Esophagus squamous epithelium (tissue), 5 donors: ENCODE measurements at places on chromosomes 7 and 10.

DNA sequence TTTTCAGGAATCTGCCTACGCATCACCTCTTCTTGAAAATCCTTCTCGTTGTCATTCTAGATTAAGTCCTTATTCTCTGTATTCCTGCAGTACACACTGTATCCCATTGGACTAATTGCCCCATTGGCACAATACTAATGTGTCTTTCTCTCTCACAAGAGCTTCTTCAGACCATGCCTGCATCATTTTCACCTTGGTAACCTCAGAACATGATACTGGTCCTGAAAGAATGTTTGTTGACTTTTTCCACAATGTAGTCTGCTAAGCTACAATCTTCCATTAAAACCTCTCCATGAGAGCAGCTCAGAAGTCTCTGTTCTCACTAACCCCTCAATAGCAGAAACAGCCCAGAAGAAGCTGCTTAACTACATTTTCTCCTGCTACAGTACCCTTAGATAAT lies 270.7 kb downstream of the PCDH15 start:
- no peak for DNase-seq

DNA sequence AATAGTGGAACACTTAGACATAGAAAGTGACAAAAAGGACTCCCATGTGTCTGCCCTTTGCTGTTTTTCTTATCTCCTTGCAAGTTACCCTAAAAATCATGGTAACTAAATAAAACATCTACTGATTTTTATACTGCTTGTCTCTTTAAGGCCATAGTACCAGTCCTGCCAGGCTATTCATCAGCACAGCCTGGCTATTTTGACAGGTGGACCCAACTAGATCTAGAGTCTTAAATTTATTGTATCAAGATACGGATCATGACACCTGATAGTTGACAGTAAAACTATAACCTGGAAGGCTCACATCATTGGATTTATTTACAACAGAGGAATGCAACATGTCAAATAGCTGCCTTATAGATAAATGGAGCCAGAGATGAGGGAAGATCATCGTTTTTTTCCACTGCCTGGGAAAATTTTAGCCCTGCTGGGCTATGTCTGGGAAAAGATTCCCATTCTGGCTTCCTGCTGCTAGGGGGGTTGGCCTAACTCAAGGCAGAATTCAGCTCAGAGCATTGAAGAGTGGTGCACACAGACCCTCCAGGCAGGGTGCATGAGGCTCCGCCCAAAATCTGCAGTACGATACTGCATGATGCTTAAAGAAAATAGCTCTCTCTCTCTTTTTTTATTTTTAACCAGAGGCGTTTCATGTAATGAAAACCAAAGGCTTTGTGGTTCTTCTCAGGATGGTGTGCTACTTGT lies 292.0 kb upstream of the FZD8 start:
- DNase-seq = no peak

DNA sequence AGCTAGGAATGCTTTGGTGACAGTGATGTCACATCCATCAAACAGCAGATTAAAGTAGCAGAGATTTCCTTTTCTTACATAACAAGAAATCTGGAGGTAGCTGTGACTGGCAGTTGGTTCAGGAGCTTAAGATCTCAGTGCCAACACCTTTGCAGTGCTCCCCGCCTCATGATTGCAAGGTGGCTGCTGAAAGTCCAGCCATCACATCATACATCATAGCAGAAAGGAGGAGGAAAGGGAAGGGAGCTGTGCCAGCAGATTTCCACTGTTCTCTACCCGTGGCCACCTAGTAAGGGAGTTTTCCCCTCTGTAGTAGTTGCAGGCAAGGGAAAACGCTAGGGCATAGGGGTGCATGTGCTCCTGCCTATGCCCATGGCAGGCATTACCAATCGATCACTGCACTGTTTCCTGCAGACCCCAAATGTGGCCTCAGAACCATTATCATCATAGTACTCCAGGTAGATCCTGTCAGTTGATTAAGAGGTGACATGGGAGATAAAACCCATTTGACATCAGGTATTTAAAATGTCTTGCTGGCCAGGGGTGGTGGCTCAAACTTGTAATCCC lies 57.9 kb upstream of the GTF2IRD1 start:
- DNase-seq = no peak

DNA sequence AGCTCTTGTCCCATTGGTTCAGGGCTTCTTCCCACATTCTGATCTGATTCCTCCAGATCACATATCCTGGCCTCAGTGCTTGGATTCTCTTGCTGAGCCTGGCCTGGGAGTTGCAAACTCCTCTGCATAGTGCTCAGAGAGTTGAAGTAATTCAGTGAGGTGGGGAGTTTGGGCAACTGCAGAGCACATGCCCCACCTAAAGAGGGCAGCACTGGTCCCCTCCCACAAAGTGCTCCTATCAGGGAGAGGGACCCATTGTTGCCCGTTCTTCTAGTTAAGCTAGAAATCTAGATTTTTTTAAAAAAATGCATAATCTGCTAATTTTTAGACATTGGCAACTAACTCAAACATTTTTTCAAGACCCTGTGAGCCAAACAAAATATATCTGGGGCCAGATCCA lies 45.1 kb downstream of the CHN2 start:
- DNase-seq = no peak

- DNase-seq = no peak
These were observed 11.5 kb downstream of the INTS1 start for GRCh38 chr7:1492640-1493039.

- DNase-seq = no peak
These were observed 90.2 kb downstream of the DLG5 start for GRCh38 chr10:77836299-77836820.

DNA sequence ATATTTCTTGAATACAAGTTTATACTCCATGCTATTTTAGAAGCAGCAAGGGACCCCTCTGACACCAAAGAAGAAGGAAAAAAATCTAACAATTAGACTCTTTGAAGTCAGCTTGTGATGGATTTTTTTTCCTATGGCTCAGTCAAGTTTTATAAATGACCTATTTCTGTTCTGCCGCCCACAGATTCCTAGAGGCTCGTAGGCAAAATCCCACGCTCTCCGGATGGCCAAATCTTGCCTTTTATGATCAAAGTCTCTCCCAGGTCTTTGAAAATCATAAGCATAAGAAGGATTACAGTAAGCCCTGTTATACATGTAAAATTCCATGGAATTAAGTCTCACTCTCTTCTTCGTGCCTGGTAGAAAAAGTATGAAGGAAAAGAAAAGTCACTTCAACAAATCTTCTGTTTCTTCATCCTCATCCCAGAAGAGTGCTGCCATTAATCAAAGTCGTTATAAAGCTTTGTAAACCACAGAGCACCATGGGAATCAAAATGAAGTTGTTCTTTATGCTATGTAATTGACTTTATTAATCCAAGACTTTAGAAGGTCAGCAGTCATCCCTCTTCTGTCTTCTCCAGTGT lies 33.1 kb downstream of the ASB13 start:
- DNase-seq = no peak

DNA sequence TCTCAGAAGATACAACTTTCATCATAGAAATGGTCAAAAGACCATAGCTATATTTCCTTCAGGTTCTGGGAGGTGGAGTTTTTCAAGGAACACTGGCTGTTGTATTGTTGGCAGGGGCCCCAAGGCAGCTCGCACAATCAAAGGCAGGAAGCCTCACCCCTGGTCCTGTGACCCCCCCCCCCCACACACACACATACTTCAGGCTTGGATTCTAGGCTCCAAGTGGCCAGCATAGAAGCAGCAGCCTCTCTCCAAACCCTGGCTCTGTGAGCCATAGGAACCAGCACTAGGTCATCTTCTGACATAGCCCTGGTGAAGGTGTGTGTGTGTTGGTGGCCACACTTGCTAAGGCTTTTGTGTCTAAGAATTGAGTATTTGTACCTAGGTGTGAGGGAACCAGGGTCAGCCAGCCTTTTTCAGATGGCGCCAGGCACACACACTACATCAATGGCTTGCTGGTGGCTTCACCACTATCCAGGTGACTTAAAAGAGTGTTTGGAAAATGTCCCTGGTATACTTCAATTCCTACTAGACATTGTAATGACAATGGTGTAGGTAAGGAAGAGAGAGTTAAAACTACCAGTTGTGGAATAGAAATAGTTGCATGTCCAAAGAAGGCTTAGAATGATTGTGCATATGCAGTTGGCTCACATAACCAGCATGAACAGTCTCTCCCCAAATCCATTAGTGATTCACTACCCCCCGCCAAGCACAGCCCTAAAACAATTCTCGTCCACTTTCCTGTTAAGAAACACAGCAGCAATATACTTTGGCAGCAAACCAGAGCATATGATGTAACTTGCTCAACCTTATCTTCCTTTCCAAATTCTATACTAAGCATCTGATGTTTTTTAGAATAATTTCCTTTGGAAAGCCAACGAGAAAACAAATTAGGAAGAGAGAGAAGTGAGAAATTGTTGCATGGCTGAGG lies 91.3 kb downstream of the AVL9 start:
- no peak for DNase-seq

- DNase-seq = no peak
These were observed 25.4 kb downstream of the STAM start for GRCh38 chr10:17669185-17669872.

GRCh38 chr10:36462194-36462593 lies 663.2 kb upstream of the ANKRD30A start:
- DNase-seq = no peak

GRCh38 chr7:57868771-57869483 lies 418.9 kb downstream of the ZNF716 start:
- DNase-seq = no peak

- no peak for DNase-seq
These were observed 828.8 kb downstream of the CCSER2 start for GRCh38 chr10:85157206-85157605.

DNA sequence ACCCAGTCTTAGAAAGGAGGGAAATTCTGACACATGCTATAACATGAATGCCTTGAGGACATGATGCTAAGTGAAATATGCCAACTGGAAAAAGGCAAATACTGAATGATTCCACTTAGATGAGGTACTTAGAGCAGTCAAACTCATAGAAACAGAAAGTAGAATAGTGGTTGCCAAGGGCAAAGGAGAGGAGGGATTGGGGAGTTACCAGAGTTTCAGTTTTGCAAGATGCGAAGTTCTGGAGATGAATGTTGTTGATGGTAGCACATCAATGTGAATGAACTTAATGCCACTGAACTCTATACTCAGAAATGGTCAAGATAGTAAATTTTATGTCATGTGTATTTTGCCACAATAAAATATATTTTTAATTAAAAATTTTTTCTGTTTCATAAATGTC lies 38.9 kb downstream of the DRGX start:
- DNase-seq = no peak

- no peak for DNase-seq
These were observed 101.7 kb downstream of the BMS1 start for GRCh38 chr10:42883993-42884983.

- no peak for DNase-seq
These were observed 150.3 kb downstream of the RNF216 start for GRCh38 chr7:5631152-5631551.

DNA sequence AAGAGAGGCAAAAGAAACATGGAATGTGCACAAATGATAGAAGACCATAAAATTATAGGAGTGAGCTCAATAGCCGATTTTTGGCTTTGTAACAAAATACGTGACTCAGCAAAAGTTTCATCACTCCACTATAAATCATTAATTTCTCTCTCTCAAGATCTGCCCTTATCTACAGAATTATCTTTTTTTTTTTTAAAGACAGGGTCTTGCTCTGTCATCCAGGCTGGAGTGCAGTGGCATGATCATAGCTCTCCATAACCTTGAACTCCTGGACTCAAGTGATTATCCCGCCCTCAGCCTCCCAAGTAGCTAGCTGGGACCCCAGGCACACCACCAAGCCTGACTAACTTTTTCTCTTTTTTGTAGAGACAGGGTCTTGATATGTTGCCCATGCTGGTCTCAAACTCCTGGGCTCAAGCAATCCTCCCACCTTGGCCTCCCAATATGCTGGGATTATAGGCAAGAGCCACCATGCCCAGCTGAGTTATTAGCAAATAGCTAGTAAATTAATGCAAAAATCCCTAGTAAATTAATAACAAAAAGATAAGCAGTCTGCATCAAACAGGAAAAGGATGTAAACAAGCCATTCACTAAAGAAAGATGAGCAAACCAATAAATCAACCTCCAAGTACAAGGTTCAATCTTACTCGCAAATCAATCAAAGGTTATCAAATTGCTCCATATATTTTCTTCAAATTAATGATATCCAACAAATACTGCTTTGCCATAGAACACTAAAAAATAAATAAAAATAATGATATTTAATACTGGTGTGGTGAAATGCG lies 450.7 kb downstream of the PARD3 start:
- no peak for DNase-seq

GRCh38 chr10:115827231-115828009 lies 445.6 kb downstream of the GFRA1 start:
- no peak for DNase-seq

DNA sequence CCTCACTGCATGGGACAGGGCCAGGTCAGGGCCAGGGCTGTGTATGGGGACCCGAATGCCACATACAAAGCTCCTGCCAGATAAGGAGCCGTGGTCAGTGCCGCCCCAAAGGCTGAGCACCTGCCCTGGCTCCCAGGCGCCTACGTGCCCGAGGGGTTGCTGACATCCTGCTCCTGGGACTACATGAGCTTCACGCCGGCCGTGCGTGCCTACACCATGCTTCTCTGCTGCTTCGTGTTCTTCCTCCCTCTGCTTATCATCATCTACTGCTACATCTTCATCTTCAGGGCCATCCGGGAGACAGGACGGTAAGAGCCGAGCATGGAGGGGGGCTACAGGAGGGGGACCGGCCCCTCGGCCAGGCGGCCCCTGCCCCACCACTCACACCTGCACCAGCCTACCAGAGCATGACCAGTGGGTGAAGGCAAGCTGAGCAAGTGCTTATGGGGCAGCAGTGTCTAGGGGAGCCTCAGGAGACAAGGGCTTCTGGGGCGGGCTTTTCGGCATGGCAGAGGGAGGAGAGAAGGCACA lies 4.9 kb downstream of the OPN4 start:
- DNase-seq = no peak

GRCh38 chr10:125482108-125482507 lies 200.9 kb downstream of the TEX36 start:
- no peak for DNase-seq

DNA sequence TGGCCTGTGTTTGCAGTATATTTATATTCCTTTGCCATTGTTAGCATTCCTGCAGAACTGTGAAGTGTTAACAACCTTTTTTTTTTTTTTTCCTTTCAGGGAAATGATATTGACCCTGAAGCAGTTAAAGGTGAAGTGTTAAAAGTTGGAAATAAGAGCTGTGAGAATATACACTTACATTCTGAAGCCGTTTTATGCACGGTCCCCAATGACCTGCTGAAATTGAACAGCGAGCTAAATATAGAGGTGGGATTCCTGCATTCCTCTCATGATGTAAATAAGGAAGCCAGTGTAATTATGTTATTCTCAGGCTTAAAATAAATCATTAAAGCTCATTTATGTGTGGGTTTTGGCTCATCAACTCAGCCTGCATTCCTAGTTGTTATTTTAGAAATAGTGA lies 92.8 kb upstream of the CAPZA2 start:
- no peak for DNase-seq

- no peak for DNase-seq
These were observed 135.5 kb downstream of the IQUB start for GRCh38 chr7:123398921-123399320.

GRCh38 chr7:90686146-90686545 lies 90.0 kb downstream of the CDK14 start:
- no peak for DNase-seq

DNA sequence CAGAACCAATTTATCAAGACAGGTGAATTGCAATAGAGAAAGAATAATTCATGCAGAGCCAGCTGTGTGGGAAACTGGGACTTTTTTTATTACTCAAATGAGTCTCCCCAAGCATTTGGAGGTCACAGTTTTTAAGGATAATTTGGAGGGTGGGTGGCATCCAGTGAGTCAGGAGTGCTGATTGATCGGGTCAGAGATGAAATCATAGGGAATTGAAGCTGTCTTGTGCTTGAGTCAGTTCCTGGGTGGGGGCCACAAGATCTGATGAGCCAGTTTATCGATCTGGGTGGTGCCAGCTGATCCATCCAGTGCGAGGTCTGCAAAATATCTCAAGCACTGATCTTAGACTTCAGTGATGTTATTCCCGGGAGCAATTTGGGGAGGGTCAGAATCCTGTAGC lies 9.9 kb upstream of the MYO1G start:
- no peak for DNase-seq
